NCI-H1048 (cell line): ENCODE measurements at places on chromosomes 13 and 19.

GRCh38 chr19:29395111-29395733 lies 130.6 kb upstream of the VSTM2B start:
- DNase-seq, result no peak

DNA sequence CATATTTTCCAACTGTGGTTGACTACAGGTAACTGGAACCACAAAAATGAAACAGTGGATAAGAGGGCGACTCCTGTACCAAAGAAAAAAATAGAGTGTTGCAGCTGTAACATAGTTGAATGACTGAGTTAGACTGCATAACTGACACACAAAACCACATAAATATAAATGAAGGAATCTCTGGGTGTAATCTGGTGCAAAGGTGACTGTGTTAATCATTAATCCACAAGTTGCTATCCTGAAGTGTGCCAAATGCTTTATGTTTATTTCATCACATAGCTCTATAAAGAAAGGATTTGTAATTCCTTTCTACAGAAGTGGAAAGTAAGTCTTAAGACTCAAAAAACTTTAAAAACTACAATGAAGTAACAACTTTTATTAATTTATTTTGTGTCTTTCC lies 6.0 kb upstream of the GJB2 start:
- DNase-seq, result no peak

DNA sequence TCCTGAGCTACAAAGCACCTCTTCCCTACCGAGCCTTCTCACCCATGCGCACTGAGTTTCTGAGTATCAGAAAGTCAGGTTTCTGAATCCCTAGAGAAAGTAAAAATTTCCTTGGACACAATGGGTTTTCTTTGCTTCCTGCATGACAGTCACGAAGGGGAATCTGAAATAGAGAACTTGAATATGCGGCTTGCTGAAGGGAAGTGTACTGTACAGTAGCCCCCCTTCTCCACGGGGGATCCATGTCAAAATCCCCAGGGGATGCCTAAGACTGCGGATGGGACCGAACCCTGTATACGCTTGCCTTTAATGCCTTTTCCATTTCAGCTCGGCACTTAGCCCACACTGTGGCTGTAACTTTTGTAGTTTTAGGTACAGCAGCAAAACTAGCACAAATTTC lies 107.9 kb downstream of the GGACT start:
- DNase-seq, result no peak

GRCh38 chr19:5314012-5314906 lies 26.4 kb downstream of the PTPRS start:
- no peak for DNase-seq

DNA sequence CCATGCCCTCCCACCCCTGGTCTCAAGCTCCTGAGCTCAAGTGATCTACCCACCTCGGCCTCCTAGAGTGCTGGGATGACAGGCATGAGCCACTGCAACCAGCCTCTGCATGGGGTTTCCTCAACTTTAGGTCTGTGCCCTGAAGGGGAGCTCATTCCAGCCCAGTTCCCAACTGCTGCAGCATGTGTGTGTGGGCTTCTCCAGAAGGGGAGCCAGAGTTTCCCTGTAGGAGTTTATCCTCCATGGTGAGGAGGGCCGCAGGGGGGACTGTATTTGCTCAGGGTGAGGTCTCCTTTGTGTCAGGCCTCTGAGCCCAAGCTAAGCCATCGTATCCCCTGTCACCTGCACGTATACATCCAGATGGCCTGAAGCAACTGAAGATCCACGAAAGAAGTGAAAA lies 11.3 kb upstream of the ZNF808 start:
- DNase-seq, result no peak

GRCh38 chr19:8242211-8242821 lies 33.1 kb downstream of the CERS4 start:
- DNase-seq, result no peak

DNA sequence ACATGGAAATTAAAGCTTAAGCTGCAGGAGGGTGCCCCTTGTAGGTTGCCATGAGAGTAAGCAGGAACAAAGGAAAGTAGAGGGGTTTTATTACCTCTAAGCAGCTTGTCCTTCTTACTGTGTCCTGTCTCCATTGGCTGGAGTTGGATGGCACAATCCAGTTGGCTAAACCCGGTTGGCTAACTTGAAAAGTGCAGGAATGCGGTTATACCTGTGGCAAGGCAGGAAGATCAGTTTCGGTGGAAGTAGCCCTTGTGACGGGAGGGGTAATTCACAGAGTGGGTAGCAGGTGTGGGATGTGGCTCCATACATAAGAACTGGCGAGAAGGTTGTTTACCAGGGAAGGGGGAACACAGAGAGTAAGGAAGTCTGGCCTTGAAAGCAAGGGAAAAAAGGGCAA lies 3.2 kb downstream of the ZNF726 start:
- no peak for DNase-seq

DNA sequence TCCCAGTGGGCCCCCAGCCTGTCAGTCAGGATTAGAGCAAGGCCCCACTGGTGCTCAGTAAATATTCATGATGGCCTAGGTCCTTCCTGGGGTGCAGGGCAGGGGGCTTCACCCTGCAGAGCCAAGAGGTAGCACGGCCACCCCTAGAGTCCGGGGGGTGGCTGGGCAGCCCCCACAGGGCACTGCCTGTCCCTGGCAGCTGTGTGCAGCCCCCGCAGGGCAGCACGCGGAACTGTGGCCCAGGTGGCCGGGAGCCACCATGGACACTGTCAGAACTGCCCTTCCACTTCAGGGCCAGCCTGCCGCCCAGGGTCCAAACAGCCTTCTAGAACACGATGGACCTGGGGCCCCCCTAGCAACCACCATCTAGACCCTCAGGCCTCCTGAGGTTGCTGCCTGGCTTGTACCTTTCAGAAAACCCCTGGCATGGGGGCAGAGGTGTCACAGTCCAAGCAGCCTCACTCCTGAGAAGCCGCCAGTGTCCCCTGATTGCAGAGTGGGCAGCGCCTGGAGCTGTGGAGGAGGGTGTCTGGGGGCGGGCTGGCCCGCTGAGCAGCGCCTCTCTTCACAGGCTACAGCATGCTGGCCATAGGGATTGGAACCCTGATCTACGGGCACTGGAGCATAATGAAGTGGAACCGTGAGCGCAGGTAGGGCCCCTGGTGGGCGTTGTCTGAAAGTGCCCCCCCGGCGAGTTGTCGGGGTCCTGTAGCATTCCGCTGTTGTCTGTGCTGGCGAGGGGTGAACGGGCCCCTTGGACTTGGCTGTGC lies 2.9 kb upstream of the YJEFN3 start:
- no peak for DNase-seq

- no peak for DNase-seq
Measured at GRCh38 chr19:29495091-29495490, 30.7 kb upstream of the VSTM2B start.

- DNase-seq, result no peak
Measured at GRCh38 chr19:7818806-7819205, 11.2 kb upstream of the EVI5L start.

DNA sequence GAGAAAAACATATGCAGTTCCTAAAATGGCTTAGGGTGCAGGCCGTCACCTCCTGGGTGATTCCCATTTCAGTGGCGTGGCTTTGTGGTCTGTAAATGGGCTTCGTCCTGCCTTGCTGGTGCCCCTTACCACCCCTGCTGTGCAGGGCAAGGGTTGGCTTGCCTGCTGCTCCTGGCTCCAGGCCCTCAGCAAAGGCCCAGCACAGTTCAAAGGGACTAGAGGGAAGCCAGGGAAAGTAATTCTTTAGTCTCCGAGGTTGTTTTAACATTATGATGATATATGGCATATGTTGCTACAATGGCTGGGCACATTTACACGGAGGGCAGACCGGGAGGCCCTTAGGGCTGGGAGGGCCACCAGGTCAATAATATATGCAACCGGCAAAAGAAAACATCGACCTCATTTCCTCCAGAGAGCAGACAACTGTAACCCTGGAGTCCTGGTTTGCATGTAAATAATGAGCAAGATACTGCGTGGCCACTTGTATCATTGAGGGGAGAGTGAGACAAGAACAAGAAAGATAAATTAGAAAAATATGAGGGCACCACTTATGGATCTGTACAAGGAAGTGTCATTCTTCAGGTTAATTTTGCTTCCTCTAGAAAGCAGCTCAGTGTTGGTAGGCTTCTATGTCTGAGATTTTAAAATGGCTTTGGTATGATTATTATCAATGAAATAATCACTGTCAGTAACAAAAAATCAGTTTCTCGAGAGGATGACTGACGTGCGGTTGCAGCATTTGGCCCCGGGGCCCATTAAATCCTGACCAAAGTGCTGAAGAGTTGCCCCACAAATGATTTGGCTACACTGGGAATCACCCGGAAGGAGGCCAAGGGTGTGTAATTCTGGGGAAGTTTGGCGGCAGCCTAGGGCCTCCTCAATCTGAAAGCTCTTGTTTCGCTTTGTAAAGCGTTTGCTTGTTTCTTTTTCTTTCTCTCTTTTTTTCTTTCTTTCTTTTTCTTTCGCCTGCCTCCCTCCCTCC lies 32.8 kb upstream of the URI1 start:
- no peak for DNase-seq

- no peak for DNase-seq
Measured at GRCh38 chr13:76775088-76775740, 111.0 kb downstream of the KCTD12 start.

DNA sequence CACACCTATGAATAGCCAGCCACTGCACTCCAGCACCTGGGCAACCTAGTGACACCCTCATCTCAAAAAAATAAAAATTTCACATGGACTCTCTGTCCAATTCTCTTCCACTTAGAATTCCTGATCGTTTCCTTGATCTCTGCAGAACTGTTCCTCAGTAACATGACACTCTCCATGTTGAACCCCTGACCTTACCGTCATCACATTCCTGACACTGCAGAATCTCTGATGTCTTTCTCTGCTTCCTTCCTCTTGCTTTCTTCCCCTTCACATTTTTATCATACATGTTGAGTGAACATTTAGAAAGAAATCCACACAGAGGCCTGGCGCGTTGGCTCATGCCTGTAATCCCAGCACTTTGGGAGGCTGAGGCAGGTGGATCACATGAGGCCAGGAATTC lies 15.0 kb downstream of the ZNF114 start:
- no peak for DNase-seq

GRCh38 chr13:53622456-53622855 lies 593.8 kb downstream of the OLFM4 start:
- DNase-seq, result no peak
